ENCODE measurements at places on chromosomes 4 and X.

DNA sequence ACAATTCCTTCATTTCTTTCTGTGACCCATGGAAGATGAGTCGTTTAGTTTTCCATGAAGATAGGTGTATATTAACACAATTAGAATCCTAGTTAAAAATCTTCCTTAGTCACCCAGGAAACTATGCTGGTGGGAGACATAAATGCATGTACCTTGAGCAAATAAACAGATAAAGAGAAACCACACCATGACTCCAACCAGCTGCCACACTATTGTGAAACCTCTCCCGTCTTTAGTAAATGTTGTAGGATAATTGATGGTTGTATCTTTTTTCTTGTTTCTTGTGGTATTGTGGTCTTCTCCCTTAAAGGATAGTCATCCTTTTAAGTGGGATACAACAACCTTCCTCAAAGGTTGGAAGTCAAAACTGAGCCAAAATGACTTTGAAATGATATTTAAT is 103.8 kb upstream of the LEF1 start:
- no peak for DNase-seq

DNA sequence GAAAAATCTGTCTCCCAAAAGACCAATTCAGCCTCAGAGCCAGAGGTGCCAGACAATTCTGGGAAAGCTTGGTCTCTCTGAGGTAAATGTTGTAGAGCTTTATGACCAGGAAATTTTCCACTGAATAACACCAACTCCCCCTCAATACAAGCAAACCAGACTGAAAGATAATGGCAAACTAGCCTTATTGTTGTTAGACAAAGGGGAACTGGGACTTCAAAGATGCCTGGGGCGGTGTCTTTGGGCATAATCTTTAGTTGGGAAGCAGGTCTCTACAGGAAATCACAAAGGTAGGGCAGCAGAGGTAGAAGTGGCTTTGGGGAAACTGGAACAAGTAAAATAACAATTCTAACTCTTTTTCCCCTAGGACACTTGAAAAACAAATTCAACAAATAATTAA is 12.0 kb downstream of the COL4A6 start:
- no peak for DNase-seq

GRCh38 chrX:149518236-149518635 is 13.1 kb upstream of the IDS start:
- DNase-seq = no peak

DNA sequence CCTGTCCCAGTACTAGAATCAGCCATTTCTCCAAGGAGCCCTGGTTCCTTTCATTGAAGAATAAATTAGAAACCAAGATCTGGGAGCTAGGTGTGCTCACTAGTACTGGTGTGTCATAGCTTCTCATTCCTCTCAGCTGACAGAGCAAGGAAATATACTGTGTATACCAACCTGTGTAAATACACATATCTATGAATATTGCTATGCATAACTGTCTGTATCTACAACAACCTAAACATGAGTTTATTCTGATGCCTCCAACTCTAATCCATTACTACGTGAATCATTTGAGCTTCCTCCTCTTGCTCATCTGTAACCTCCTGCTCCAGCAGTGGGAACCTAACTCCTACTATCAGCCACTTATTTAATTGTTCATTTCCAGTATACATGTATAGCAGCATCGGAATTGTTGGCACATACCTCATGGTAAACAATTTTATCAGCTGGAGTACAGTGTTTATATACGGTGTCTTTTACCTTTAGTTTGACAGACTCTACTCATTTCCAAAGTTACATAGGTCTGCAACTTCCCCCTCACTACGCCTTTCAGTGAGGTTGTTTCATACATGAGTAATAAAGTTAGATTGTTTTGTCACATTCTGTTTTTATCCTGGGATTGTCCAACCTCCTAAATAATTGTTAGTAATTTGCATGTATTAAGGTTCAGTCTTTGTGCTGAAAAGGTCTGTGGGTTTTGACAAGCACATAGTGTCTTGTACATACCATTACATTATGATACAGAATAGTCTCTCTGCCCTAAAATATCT is 7.1 kb upstream of the SCRG1 start:
- DNase-seq = no peak

- no peak for DNase-seq
Measured at GRCh38 chrX:31459361-31459760, 387.5 kb upstream of the FTHL17 start.

GRCh38 chr4:154507156-154507555 is 15.6 kb upstream of the DCHS2 start:
- no peak for DNase-seq

GRCh38 chrX:29431895-29432294 is 783.5 kb upstream of the MAGEB2 start:
- DNase-seq = no peak

GRCh38 chr4:161642708-161643107 is 521.1 kb downstream of the FSTL5 start:
- DNase-seq = no peak

GRCh38 chr4:108117418-108118182 is 51.1 kb downstream of the LEF1 start:
- no peak for DNase-seq

DNA sequence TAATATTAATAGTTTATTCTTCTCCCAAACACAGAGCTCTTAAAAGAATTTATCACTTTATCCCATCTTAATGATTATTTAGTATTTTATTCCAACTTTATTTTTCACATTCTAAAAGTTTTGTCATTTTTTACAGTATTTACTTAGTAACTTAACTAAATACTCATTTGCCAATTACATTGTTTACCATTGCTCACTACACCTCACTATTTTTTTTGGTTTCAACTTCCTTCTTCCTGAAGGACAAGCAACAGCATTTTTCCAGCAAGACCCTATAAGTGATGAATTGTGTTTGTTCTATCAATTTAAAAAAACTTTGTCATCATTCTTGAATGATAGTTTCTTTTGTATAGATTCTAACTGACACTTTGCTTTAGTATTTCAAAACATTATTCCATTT is 19.4 kb upstream of the SRD5A3 start:
- no peak for DNase-seq

DNA sequence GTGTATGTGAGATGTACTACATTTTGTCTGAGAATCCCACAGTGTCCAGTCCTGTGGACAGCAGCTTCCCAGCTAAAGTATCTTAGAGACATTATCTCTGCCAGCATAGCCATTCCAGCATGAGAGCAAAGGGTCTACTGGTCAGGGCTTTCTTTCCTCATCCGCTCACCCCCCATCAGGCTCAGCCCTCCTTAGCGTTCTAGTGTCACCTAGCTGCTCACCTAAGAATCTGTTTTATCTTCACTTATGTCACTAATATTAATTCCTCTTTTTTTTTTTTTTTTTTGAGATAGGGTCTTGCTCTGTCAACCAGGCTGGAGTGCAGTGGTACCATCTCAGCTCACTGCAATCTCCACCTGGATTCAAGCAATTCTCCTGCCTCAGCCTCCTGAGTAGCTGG is 15.6 kb downstream of the RUFY3 start:
- DNase-seq = no peak

- DNase-seq = no peak
Measured at GRCh38 chr4:5957076-5957475, 61.2 kb downstream of the C4orf50 start.

GRCh38 chr4:40288566-40288965 is 46.6 kb upstream of the CHRNA9 start:
- DNase-seq = no peak

DNA sequence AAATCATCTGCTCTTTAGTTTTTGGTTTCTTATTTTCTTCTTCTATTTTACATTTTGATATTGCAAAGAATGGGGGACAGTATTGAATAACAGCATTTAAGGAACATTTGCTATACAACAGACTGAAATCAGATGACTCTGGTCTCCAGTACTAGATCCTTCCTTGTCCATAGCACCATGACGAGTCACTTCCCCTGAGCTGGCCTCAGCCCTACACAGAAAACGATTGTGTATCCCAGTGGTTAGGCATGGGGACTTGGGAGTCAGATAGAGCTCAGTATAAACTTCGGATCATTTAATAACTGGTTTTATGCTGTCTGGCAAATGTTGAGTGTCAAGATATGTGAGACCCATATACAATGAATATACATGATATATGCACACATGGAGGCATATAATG is 44.7 kb upstream of the BEX4 start:
- no peak for DNase-seq

GRCh38 chr4:112978691-112979472 is 70.6 kb upstream of the ANK2 start:
- DNase-seq = no peak

DNA sequence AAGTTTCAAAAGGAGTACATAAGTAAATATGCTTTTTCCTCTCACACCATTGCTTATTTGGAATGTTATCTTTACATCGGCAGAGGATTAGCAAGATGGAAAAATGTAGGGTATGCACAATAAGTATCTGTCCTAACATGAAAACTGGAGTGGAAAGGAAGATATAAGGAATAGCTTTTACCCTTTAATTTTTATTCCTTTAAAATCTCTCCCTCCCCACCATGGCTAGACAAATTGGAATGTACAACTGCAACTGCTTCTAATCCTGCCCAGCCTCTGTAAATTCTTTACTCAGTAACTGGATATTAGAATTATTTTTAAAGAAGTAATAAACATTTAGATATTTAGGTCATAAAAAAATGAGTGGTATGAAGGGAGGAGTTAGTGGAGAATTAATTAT is 171.5 kb downstream of the PCDH18 start:
- DNase-seq = no peak

DNA sequence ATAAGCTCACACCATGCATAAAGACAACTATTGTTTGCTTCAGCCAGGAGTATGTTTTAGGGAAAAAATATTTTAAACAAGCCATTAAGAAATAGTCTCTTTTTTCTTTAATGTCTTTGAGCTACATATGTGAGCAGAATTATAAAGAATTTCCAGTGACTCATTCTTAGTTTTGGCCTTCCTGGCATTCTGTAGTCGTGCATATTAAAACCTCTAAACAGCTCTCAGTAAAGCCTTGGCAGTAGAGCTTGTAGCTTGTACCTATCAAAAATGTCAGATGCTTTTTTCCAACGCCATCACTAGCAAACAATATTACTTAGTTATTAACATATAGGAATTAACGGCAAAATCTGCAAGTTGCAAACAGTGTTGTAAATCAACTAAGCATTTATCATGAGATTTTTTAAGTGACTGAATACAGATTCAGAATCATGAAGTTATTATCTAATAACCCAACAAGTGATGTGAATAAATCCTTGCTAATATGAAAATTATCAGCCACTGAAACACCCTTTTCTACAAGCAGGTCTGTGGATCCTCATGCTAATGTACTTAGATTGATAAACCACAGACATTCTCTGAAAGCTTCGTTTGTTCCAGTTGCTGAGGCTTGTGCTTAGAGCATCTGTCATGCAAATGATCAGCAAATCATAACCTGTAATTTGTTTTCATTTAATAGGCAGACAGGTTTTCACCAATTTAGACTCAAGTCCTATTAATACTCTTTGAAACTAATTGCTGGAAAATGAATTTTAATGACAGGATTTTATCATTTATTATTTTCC is 412.0 kb upstream of the ATOH1 start:
- DNase-seq = no peak

- no peak for DNase-seq
Measured at GRCh38 chrX:68693481-68694434, 46.3 kb downstream of the STARD8 start.

DNA sequence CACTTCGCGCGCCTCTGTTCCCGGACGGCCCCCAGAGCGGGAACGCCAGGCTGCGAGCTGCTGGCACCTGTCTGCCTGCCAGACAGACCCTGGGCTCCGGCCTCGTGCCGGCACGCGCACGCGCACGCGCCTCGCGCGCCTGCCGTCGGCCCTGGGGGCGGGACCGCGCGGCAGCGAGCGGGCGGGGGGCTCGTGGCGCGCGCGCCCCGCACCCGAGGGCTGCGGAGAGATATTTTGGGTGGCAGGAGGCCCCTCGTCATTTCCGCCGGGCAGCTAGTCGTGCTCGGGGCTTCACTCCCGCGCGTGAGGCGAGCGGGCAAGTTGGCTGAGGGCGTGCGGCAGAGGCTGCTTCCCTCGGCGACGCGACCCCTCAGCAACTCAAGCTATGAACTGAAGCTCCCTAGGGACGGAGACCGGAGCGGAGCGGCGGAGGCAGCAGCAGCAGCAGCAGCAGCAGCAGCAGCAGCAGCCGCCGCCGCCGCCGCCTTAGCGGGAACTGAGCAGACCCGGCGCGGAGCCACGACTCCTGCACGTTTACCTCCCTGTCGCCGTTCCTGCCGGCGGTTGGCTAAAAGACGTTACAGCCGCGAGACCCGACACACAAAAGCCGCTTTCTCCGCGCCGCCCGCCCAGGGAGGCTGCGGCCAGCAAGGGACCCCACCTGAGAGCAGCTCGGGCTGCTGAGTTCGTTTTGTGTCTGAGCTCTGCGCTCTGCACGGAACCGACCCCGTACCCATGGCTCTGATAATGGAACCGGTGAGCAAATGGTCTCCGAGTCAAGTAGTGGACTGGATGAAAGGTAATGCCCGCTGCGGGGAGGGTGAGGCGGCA is at the start of gene CNKSR2:
CNKSR2 (plus strand) TSS at position 256 of the 831 bp plus-strand sequence; CDS start at position 736, 480 bp downstream.
- peak; percentile 48 for DNase-seq

GRCh38 chr4:77697860-77698590 is 92.4 kb downstream of the CXCL13 start:
- no peak for DNase-seq

DNA sequence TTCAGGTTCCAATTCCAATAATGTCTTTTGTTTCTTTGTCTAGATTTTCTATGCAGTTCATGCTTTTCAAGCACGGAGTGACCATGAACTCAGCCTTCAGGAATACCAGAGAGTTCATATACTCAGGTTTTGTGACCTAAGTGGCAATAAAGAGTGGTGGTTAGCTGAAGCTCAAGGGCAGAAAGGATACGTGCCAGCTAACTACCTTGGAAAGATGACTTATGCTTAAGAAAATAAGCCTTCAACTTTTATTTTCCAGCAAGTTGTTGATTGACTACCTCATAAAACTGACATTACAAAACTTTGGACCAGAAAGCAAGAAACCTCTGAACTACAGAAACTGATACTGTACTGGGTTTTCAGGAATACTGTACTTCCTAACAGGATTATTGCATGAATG is 30.8 kb downstream of the INTS12 start:
- no peak for DNase-seq

- no peak for DNase-seq
Measured at GRCh38 chrX:75038925-75039324, 113.7 kb upstream of the NEXMIF start.

- no peak for DNase-seq
Measured at GRCh38 chr4:141657550-141658250, 21.3 kb downstream of the IL15 start.

DNA sequence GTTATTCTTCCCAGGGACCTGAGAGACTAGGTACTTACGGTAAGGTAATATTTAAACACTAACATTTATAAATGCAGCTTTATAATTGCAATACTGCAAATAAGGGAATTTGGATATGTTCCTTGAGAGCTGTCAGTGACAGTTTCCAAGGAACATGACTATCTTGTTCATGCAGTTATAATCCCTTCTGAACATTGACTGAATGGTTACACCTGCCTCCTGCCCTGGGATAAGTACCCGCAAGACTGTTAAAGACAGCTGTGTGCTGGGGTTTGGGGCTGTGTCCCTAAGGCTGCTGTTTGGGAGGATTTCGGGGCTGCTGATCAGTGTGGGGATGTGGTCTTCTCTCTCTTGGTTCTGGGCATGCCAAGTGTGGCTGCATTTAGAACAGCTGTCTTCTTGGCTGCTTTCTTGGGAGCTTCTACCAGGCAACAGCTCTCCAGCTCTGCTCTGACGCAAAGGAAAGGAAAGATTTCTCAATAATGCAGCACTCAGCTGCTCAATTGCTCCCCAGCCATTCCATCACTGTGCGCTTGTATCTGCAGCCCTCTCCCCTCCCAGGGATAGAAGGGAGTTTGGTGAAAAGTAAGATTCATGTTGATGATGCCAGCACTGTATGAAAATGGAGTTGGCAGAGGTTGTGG is 298.8 kb upstream of the TAPT1 start:
- no peak for DNase-seq

Measured in stimulated activated CD8-positive, alpha-beta memory T cell treated with anti-CD3 and anti-CD28 coated beads, Interleukin-12 subunit alpha, Interleukin-12 subunit beta, amount 100 ng/mL, for 4 hours (primary cell).